ENCODE measurements at places on chromosomes 6 and 20.

- DNase-seq = no peak
Observed at GRCh38 chr6:142845624-142846458, 99.1 kb downstream of the HIVEP2 start.

GRCh38 chr6:24140591-24140990 lies 14.6 kb downstream of the NRSN1 start:
- no peak for DNase-seq

DNA sequence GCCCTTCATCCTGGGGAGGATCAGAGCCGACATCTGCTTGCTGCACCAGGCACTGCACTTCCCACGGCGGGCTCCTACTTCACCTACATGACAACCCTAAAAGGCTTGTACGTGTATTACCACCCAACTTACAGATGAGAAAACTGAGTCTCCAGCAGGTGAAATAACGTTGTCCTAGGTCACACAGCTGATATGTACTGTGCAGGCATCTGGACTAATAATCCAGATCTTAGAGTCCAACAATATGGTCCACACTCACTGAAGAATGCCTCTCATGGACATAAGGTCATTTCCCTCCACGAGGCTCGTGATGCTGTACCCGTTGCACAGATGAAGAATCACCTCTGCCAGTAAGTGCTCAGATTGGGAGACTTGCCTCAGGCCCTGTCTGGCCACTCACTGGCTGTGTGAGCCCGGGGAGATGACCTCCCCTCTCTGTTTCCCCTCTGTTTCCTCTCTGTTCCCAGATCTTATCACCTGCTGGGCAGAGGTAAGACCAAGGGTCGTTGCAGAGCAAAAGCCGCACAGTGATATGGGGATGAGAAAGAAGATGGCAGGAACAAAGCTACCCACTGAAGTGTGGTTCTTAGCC lies 32.1 kb downstream of the TGM2 start:
- DNase-seq = no peak

- DNase-seq = no peak
Observed at GRCh38 chr20:54849741-54850140, 374.3 kb downstream of the DOK5 start.

- DNase-seq = no peak
Observed at GRCh38 chr6:17865798-17866725, 121.4 kb downstream of the KIF13A start.

DNA sequence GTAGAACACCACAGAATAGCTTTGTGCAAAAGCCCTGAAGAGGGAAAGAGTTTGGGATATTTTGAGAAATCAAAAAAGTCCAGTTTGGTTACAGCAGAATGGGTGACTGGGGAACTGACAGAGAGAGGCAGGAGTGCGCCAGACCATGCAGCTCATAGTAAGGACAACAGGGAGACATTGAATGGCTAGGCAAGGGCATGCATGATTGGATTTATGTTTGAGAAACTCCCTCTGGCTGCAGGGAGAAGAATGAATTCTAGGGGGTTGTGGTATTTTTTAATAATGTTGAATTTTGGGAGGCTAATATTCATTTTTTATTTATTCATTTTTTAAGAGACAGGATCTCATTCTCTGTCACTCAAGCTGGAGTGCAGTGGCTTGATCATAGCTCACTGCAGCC lies 49.9 kb downstream of the TGM2 start:
- no peak for DNase-seq

DNA sequence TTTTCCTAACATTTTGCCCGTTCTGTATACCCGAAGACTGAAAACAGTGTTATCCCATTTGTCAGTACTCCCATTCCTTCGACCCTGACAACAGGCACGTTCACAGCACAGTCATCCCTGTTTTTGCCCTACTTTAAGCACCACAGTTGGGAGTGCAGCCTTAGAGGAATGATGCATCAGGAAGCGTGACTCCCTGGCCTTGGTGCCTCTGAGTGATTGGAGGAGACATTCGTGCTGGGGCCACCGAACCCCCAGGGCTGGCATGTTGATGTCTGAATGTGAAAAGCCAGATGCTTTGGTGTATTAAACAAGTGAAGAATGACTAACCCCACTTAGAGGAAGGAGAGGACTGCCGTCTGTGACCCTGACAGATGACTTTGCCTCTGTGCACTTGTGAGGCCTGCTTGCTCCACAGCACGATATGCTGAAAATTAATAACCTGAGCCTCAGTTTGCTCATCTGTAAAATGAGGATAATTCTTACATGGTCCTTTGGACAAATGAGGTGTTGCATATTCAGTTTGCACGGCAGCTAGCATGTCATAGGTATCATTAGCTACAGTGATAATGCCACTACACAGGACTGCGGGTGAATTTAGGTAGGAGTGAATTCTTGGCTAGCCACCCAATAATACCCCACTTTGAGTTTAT lies 36.0 kb downstream of the STK35 start:
- no peak for DNase-seq

DNA sequence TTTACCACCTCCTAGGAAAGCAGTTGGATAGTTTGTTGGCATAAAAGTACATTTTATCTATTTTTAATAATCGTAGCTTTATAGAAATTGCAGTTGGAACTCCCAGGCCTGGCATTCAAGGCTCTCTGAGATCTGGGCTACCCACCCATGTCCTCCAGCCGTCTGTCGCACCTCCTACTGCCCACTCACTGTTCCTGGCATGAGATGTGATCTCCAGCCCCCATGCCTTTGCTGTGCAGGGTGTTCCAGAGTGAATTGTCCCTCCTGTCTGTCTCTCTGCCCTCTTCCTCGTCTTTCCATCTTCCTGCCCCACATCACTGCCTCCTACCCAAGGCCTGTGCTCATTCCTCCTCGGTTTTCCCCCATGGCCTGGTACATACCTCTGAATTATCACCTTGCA lies 50.7 kb downstream of the PTPN1 start:
- DNase-seq = no peak

DNA sequence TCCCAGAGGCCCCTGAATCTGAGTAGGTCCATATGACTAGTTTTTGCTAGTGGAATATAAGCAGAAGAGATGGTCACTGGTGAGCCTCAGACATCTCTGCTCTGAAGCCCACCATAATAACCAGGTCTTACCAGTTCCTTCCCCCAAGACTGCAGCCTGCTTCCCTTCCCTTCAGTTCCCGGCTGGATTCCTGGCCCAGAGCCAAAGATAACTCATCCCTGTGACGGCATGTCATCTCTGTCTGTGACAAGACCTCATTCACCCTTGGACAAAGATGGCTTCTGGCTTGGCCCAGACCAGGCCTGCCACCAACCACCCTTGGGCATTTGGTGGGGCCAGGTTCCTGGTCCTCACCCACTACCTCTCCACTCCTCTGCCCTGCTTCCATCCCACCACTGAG lies 145.5 kb upstream of the TOP1 start:
- DNase-seq = no peak

GRCh38 chr20:14142171-14142570 lies 146.9 kb downstream of the MACROD2 start:
- DNase-seq = no peak

GRCh38 chr6:160293844-160294243 lies 35.2 kb upstream of the SLC22A2 start:
- DNase-seq = no peak

DNA sequence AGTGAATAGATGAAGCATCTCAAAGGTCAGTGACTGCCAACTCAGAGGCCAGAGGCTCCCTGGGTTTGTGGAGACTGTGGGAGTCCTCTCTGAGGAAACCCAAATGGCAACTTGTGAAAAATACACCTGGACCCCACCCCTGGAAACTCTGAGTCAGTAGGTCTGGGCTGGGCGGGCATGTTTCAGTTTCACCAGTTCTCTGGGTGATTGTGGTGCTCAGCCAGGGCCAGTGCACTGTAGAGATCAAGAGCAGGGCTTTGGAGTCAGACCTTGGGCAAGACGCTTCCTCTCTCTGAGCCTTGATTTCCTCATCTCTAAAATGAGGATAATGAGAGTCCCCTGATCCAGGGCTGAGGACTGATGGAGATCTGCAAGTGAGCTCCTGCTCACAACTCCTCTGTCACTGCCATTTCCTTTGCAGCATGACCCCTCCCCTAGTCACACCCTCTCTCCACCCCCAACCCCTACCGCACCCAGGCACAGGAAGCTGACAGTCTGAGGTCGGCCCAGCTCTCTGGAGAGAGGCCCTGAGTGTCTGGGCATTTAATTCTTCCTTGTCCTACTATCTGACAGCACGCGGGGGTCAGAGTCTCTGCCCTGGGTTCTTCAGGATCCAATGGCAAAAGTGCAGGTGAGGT lies 5.1 kb downstream of the DEF6 start:
- DNase-seq = peak; percentile 69

GRCh38 chr6:7378740-7379139 lies 10.8 kb downstream of the CAGE1 start:
- DNase-seq = no peak

GRCh38 chr6:165630544-165630953 lies 32.5 kb downstream of the PDE10A start:
- no peak for DNase-seq

GRCh38 chr6:135496800-135497411 lies 634 bp downstream of the AHI1 start:
- DNase-seq = no peak

GRCh38 chr20:61120595-61121515 lies 131.2 kb upstream of the CDH4 start:
- DNase-seq = peak; percentile 35

DNA sequence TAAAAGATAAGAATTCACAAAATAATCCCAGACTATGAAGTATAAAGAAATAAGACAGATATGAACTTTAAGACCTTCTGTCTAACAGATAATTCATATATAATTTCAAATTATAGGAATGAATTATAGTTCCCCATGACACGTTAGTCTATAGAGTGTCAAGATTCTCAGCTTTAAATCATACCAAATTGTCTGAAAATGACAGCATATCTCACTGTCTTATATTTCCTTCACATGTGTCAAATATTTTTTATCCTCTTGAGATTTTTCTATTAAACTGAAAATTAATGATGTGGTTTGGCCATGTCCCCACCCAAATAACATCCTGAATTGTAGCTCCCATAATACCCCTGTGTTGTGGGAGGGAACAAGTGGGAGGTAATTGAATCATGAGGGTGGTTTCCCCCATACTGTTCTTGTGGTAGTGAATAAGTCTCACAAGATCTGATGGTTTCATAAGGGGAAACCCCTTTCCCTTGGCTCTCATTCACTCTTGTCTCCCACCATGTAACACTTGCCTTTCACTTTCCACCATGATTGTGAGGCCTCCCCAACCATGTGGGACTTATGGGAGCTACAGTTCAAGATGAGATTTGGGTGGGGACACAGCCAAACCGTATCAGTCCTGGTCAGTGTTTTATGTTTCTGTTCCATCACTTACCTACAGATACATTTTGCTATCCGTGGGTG lies 825.3 kb upstream of the GJE1 start:
- peak; percentile 23 for DNase-seq

DNA sequence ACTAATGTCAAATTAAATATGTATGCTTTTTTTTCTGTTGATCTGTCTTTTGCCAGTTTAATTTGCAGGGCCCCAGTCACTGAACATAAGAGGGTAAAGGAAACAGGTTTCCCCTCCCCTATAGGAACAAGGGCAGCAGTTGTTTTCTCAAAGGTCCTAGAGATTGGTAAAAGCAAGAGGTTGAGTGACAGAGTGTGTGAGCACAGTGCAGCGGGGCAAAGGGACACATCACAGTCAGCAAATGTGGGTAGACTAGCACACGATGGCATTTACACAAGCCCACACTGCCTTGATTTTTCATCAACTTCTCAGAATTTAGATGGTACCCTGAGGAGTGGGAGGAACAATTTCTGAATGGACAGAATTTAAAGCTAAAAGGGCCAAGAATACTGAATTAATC lies 138.7 kb upstream of the MYLIP start:
- DNase-seq = no peak

GRCh38 chr20:461254-462198 lies 807 bp downstream of the TBC1D20 start:
- peak; percentile 17 for DNase-seq

GRCh38 chr6:164414695-164415094 lies 894.7 kb downstream of the C6orf118 start:
- DNase-seq = no peak
